Spinal cord (tissue), 10 donors: ENCODE measurements at places on chromosomes 7 and 10. TPM values are rescaled to one million over a fixed set of nuclear protein-coding genes. Genes with fewer than 3 reads are reported as not detected.

The SORCS3 gene
- total RNA-seq, result 15.7 TPM

- H3K36me3 ChIP-seq, result no peaks in the 10 kb centered on the region
- H3K27ac ChIP-seq, result no peak overlapping the region
- H3K4me3 ChIP-seq, result no peak overlapping the region
- H3K27me3 ChIP-seq, result no peaks in the 10 kb centered on the region
- no peak for DNase-seq
- no peaks in the 10 kb centered on the region for H3K4me1 ChIP-seq
These were observed 62.0 kb downstream of the BBS9 start for GRCh38 chr7:33191340-33191739.

The KCNMA1 gene
- 95.0 TPM for total RNA-seq

DNA sequence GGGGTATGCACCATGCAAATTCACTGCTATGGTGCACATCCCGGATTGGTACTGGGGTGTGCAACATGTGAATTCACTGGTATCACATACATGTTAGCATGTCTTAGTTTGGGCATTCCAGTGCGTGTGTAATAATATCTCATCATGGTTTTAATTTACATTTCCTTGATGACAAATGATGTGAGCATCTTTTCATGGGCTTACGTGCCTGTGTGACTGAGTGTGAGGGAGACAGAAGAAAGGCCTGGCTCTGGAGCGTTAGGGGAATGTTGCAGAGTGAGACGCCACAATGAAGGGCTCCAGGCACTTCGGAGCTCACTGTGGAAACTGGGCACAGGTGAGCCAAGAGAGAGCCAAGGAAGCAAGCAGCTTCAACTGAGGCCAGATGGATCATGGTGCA lies 162.6 kb downstream of the UBE2H start:
- no peaks in the 10 kb centered on the region for H3K36me3 ChIP-seq
- H3K27ac ChIP-seq, result no peak overlapping the region
- DNase-seq, result no peak

The RAB19 gene
- total RNA-seq, result 0.99 TPM

The SHH gene
- 0.94 TPM for total RNA-seq
